ENCODE measurements at places on chromosomes 3 and 15.

GRCh38 chr15:80087104-80087503 is 27.6 kb downstream of the ZFAND6 start:
- no peak for DNase-seq

GRCh38 chr3:37229740-37230139 is 55.4 kb upstream of the LRRFIP2 start:
- DNase-seq: no peak

DNA sequence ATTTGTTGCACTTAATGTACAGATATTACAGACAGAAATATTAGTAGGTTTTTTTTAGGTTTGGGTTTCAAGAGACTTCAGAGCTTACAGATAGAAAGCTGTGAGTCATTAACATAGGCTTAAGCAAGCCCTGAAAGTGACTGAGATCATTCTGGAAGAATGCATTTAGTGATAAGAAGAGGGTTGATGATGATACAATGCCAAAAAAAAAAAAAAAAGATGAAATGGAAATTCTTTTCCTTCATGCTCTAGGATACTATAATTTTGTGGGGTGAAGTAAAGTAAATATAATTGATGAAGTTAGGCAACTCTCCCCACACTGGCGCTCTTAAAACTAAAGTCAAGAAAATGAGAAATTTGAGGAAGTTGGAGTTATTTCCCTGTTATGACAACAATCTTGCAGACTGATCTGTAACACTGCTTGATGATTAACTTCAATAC is 169.4 kb upstream of the ZNF385D start:
- no peak for DNase-seq

DNA sequence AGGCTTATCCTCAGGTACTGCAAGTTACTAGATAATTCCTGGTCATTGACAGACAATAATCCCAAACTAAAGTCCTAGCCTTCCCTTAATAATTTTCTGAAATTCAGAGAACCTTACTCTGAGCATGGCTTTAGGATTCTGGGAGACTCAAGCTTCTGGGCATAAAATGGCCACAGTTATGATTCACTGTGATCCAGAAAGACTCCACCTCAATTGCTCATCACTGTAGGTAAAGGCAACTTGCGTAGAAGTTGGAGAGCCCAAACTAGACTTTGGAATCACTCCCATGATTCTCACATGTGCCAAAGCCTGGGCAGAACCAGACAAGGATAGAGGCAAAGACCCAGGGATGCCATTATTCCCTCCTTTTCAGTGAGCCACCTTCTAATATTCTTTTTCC is 195.3 kb downstream of the OSBPL10 start:
- no peak for DNase-seq

- no peak for DNase-seq
These were observed 690.8 kb upstream of the ARPP21 start for GRCh38 chr3:34948517-34948916.

Measured in head of caudate nucleus (tissue), 42 donors.